Activated CD4-positive, alpha-beta T cell treated with anti-CD3 and anti-CD28 coated beads for 48 hours (primary cell): ENCODE measurements at places on chromosomes 1 and 21.

- DNase-seq, result no peak
Measured at GRCh38 chr1:225470211-225471108, 42.6 kb upstream of the LBR start.

GRCh38 chr1:201545851-201546492, 7.0 kb downstream of the NAV1 start:
- no peak for DNase-seq

DNA sequence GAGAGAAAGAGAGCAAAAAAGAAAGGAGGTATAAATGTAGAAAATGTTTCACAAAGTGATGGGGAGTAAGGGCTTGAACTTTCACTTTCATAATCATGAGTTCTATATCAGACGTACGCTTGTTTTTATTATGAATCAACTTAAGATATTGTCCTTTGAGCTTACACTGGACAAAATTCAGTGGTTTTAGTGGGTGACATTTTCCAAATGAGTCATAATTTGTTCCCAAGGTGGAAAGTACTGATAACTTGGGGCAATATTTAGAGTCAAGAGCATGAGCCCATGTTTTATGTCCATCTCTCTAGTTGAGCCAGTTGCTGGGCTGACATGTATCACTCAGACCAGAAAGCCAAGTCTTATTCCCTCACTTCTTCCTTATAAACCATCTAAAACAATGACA, 161.6 kb downstream of the CHRM3 start:
- no peak for DNase-seq

DNA sequence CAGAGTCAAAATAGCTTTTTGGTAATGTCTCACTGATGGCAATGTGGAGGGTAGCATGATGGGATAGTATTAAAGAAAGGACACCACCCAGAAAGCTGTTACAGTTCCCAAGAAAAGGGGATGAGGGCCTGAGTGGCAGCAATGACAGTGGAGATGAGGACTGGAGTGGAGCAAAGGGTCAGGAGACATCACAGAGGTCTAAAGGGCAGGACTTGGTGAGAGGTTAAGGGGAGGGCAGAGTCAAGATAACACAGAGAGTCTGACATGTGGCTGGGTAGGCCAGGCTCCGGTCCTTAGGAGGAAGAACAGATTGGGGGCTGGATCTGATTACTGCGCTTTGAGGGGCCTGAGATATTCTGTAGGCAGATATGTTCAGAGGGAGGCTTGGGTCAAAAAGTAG, 19.3 kb downstream of the ELF3 start:
- DNase-seq, result no peak

DNA sequence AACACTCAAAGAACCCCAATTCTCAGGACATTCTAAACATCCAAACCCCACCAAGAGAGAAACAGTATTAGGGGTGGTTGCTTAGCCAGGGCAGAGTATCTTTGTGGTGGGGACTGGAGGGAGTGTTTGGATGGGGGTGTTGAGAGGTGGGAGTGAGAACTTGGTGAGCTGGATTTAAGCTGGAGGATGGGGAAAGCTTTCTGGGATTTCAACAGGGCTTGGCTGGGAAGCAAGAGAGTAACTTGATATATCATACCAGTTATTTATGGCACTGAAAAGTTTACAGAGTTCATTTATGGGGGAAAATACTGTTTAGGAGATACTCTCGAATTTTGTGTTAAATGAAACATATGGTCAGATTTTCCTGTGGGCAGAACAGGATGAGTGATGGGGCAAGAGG, 6.8 kb upstream of the CNIH3 start:
- DNase-seq, result no peak

- no peak for DNase-seq
Measured at GRCh38 chr1:188670837-188671236, 1806.8 kb downstream of the BRINP3 start.

- no peak for DNase-seq
Measured at GRCh38 chr1:180425952-180426351, 76.4 kb downstream of the ACBD6 start.

- peak; percentile 64 for DNase-seq
Measured at GRCh38 chr1:162854245-162854882, 6.6 kb downstream of the CCDC190 start.

GRCh38 chr1:54262244-54262643, 62.3 kb downstream of the MRPL37 start:
- DNase-seq, result no peak

- DNase-seq, result no peak
Measured at GRCh38 chr1:183048087-183049085, 25.2 kb downstream of the LAMC1 start.

DNA sequence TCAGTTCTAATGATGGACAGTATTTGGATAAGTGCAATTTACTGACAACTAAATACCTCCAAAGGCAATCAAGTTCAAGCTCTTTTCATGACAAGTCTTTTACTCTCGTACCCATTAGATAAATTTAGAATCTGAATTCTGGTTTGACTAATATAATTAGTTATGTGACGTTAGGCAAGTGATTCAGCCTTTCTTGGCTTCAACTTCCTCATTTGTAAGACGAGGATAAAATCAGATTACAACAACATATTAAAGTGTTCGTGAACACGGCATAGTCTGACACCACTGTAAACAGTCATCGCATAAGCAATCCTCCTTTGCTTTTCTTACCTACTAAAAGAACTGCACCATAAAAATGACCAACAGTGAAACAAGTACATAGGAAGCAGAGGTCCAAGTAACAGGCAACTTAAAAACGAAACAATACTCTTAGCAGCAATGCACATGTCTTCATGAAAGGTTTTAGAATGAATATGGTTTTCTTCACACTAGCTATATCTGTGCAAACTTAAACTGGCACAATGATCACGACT, 25.7 kb downstream of the COA6 start:
- DNase-seq, result no peak

- DNase-seq, result no peak
Measured at GRCh38 chr21:39924577-39925308, 57.5 kb downstream of the PCP4 start.

- no peak for DNase-seq
Measured at GRCh38 chr1:117886101-117886795, 43.2 kb downstream of the GDAP2 start.

DNA sequence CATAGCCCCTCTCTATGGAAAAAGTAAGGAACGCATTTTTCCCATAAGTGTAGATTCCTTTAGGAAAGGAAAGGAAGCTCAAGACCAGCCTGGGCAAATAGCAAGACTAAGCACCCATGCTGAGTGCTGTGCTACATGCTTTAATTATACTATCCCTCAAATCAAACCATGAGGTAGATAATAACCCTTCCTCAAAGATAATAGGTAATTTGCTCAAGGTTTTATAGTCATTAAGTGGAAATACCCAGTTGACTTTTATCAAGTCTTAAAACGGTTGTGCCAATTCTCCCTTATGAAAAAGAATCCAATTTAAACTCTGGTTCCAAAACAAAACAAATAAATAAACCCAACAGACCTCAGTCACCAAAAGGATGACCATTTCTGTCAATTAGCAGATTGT, 3.4 kb downstream of the KIAA0319L start:
- no peak for DNase-seq

GRCh38 chr1:210908257-210908656, 225.7 kb downstream of the KCNH1 start:
- no peak for DNase-seq

DNA sequence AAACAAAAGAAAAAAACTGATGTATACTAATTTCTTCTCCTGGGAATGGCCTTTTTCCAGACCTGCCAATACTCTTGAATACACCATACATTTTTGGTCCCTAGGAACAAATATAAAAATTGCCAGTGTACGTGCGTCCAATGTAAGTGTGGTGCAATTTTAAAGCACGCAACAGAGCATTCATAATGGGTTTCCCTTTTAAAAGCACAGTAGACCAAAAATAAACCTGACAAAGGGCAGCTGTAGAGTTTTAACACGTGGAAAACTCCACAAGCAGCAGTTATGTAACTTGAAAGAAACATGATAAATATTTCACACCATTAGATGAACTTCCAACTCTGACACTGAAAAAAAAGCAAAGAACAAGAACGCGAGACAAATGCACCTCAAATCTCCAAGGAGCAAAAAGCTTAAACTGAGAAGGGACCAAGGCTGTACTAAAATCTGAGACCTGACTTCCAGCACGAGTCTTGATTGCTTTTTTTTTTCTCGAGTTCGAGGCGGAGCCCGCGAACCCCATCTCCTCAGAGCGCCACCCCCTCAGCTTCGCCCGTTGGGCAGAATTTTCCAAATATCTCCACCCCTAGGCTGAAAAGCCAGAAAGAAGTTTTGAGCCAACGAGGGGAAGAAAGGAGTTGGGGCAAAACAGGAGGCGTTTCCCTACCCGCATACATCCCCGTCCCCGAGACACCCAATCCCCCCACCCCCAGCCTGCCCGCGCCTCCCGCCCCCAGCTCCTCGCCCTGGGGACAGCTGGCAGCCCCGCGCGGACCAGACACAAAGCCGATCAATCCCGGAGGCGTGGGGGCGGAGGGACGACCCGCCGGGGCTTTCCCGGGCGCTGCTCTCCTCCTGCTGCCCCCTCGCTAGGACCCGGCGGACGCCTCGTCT, at the start of gene JAM2:
TSS of gene JAM2 (plus strand) at position 599 of the 891 bp plus-strand sequence. CDS start 564 bp downstream, outside the sequence.
- peak; percentile 49 for DNase-seq

DNA sequence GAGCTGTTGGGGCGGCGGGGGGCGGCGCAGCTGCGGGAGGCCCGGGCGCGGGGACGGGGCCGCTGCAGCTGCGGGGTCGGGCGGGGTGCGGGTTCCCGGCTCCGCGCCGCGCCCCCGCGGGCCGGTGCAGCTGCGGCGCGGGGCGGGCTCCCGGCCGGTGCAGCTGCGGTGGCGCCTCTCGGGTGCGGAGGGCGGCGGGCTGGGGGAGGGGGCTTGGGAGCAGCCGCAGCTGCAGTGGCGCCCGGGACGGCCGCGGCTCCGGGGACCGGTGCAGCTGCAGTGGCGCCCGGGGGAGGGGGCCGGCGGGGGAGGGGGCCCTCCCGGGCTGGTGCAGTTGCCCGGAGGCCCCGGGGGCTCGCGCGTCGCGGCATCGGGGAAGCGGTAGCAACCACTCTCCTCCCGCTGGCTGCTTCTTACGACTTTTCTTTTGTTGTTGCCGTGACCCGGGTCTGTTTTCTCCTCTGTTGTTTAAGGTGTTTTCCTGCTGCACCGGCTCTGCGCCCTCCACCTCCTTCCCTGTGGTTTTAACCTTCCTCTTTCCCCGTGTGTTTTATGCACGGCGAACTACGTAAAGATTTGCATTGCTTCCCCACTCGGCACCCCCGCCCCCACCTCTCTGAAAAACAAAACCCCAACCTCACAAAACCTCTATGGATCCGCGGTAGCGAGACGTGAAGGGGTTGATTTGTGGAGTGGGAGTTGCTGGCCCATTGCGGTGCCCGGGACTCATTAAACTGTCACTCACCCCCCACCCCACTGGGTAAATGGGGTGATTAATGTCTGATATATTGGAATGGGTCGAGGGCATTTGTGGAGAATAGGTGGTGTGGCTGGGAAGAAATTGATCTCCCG, 1.7 kb upstream of the ZBTB18 start:
- peak; percentile 43 for DNase-seq

DNA sequence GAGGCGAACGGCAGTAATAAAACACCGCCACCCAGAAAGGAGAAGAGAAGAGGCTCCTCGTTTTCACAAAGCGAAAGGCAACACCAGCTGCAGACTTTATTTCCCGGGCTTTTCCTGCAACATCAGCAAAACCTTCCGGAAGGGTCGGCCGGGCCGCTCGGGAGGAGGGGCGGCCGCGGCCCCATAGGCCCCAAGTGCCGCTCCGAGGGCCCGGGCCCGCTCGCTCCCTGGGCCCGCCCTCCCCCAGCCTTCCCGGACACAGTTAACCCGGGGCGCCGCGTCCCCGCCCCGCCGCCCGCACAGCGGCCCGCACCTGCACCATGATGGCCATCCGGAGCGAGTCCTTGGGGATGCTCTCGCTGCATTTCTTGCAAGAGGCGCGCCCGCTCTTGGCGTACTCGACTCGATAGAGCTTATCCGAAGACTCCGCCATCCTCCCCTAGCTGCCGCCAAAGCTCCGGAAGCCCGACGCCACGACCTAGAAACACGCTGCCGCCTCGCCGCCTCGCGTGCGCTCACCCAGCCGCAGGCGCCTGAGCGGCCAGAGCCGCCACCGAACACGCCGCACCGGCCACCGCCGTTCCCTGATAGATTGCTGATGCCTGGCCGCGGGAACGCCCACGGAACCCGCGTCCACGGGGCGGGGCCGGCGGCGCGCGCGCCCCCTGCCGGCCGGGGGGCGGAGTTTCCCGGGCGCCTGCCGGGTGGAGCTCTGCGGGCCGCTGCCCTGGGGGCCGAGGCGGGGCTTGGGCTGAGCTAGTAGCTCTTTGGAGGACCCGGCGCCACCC, at the start of gene PARP1:
TSS of gene PARP1 (minus strand) at position 597 of the 788 bp plus-strand sequence. CDS start at position 433, 164 bp downstream.
- DNase-seq, result peak; percentile 92

- DNase-seq, result no peak
Measured at GRCh38 chr1:221574529-221574928, 167.4 kb downstream of the DUSP10 start.

DNA sequence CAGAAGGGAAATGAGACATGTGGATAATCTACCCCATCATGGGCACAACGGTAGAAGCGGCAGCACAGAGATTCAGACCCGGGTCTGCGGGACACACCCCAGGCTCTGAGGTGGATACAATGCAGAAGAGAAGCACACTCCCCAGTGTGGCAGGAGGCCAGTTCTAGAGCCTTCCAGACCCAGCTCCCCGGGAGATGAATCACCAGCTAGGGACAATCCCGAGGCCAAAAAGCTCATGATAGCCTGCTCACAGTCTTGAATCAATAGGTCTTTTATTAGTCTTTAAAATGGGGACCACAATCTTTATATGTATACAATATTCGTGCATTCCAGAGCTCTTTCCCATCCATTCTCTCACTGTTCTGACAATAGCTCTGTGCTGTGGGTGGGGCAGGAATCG, 57.3 kb upstream of the DIRAS3 start:
- no peak for DNase-seq

DNA sequence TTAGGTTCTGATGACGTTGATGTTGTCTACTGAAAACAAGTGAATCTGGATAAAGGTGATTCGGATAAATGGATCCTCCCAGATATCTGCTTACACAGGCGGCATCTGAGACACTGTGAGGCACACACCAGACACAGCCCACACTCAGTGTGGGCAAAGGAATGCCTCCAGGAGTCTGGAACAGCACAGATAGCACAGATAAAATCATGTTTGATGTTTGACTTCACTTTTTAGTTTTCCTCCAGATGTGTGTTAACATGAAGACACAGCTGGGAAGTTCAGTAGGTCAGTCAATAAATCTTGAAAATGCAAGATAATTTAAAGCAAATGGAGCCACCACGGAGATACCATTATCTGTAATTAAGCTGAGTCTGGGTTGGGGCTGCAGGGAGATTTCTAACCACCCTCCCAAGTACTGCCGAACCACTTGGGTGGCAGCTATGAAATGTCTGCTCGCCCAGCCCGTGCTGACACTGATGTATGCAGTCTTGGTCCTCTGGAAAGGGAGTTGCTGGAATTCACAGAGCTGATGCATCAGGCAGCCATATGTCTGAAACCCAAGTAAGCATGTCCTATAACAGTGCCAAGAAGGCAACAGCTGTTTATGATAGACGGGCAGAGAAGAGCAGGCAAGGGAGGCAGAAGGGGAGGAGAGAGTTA, 11.7 kb downstream of the CAPN9 start:
- no peak for DNase-seq

- no peak for DNase-seq
Measured at GRCh38 chr1:181394766-181395165, 88.6 kb upstream of the CACNA1E start.

GRCh38 chr1:1861339-1861730, 29.6 kb downstream of the GNB1 start:
- no peak for DNase-seq
